BE2C (cell line): ENCODE measurements at places on chromosomes 3 and 15.
A peak's percentile ranks its signal among the peaks of the same experiment; 100 is the strongest.

DNA sequence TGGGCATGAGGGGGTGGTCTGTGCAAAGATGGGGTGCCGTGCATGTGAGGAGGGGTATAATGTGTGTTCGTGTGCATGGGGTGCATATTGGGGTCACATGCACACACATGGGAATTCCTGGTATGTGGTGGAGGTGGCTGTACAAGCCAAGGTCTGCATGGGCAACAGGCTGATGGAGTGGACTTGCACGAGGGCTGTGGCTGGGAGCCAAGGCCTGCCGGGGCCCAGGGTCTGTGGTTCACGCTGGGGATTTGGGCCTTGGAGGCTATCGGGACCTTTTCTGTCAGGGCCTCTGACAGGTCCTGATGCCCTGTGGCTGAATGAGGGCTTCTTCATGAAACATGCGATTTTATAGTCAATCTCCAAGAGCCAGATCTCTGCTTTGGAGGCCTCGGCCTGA is 9.8 kb upstream of the PLXND1 start:
- no peak for DNase-seq

DNA sequence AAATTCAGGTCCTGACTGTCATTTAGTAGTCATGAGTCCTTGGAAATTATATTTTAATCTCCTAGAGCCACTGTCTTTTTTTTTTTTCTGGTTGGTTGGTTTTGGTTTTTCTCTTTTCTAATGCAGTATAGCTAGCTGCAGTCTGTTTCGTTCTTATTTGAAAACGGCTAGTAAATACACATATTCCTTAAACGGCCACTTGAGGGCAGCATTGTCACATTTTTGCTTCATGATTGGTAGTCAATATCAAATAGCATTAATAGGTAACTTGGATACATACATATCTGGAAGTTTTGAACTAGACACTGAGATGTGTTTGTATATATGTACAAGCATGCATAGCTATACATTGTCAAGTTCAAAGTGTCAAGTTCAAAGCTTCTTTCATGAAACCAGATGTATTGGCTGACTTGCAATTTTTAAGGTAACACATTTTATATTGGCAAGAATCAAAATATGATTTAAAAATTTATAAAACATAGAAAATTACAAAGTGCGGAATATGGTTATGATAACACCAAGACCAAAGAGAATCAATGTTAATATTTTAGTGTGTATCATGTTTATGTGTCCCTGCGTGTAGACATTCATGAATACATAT is 22.5 kb downstream of the GABRA5 start:
- DNase-seq, result peak; percentile 67

- DNase-seq, result no peak
Observed at GRCh38 chr3:111414531-111414930, 127.5 kb upstream of the CD96 start.

DNA sequence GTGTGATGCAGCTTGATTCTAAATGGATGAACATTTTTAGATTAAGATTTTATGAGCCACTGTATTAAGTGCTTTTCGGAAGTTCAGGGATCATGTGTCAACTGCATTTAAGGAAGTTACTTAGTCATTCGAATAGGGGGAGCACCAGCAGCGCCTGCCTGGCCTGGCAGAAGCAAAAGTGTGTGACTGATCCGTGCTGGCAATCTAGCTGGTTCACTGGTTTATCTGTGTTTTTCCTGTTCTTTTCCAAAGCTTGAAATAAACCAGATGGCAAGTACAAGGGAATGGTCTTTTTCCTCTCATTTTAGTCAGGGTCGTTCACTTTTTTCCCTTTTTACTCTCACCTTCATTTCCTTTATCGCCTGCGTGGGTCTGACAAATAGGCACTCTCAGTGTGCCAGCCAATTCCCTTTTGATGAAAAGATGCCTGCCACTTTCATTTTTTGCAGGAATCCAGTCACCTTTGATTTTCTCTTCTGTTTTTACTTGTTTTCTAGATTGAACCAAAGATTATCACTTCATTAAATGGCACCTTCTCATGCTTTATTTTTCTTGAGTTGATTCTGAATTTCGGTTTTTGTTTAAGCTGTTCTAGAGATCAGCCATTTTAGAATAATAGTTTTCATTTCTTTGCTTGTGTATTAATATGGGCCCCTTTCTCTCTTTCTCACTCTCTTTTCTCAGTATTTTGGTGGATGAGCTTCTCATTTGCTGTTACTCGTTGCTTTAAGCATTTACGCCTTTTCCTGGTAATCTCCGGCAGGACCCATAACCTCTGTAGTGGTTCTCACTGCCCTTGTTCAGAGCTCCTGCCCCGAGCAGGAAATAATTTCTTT is 2.8 kb downstream of the ABHD2 start:
- peak; percentile 68 for DNase-seq

GRCh38 chr15:53869806-53870073 is 108.5 kb upstream of the UNC13C start:
- no peak for DNase-seq

DNA sequence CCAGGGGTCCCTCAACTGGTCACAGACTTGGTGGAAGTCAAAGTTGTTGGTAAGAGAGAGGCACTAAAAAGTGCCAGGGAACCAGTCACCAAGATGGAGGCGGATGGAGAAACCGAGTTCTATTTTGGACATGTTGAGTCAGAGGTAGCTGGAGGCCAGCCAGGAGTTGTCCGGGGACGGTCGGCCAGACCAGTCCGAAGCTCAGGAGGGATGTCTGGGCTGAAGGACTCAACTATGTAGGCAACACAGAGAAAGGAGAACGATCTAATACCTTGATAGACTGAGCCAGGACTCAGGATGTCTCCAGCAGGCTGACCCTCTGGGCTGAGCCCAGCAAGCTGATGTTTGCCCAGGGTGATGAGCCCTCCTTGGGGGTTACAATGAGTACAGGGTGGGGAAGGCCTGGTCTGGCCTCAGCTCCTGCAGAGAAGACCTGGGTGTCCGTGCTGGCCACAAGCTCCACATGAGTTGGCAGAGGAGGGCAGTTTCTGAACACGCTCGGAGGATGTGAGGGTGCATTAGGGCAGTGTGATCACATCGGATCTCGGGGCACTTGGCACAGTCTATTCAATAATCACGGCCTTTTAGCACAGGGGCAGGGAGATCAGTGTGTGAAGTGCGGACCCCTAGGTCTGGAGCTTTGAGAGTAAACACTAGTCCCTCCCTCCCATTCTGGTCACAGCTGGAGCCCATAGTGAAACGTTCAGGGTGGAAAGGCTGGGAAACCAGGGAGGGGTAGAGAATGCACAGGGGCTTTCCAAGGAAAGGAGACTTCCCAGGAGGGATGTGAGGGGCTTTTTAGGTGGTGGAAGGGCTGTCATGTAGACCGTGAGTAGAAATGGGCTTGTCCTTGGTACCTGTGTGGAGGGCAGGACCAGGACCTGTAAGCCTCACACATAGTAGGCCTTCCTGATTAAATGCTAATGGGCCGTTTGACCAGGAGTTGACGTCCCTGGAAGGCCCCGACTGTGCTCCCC is 111.9 kb downstream of the ETFA start:
- DNase-seq, result no peak
